ENCODE measurements at places on chromosomes 7 and 10.

GRCh38 chr10:75935650-75936400 lies 504.4 kb downstream of the LRMDA start:
- DNase-seq: no peak

DNA sequence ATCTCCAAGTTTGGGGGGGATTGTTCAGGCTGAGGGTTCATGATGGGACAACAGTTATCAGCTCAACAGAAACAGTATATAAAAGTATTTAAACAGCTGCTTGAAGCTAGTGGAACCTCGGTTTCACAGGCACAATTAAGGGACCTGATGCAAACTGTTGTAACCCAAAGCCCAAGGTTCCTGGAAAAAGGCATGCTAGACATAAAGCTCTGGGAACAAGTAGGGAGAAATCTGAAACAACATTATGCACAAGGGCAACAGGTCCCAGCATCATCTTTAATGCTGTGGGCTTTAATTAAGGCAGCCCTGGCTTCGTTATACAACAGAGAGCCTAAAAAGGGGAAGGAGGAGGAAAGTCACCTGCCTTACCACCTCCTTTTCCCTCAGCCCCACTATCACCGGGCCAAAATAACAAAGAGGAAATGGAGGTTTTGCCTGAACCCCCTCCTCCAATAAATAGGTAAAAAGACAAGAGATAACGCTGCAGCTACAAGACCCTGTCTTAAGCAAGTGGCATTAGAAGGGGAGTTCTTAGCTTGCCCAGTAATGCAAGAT lies 83.2 kb upstream of the GPR22 start:
- no peak for DNase-seq

DNA sequence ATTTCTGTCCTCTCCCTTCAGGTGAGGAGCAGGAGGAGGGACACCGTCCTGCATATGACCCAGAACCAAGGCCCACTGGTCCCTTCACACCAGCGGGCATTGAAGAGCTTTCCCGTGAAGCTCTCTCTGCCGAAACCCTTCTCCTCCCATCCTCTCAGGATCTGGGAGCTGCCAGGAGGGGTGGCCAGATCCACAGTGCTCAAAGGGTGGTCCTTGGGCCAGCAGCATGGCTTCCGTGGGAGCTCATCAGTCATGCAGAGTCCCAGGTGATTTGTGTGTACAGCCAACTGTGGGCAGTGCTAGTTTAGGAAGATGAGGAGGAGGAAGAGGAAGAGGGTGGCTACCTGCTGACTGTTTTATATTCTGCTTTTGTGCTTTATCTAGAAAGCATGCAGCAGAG lies 28.4 kb downstream of the CNPY1 start:
- no peak for DNase-seq

- no peak for DNase-seq
Measured at GRCh38 chr10:3474266-3474665, 301.7 kb upstream of the PITRM1 start.

DNA sequence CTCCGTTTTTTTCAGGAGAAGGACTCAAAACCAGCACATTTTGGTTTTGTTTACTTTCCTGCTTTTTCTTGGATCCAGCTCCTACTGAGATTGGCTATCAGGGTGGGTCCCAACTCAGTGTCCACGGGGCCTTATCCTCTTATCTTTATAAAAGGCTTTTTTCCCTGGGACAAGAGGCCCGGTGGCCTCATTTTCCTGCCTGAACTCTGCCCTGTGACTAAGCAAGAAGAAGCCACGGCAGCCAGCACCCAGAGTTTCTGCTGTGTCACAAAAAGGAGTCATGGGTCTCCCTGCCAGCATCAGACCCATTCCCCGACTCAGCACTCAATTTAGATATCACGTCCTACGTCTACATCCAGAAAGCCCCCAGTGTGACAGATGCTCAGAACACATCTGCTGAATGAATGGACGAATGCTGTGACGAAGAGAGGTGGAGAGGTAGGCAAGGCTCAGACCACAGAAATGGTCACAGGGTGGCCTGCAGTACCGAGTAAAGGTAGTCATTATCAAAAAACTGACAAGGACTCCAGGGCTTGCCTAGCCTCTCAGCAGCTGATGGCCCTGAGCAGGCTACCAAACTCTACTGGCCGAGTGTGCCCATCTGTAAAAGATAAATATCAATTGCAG lies 16.7 kb downstream of the DLG5 start:
- no peak for DNase-seq

All from substantia nigra (tissue), 51 donors.